ENCODE measurements at places on chromosomes 7 and 10.

- no peak for DNase-seq
Observed at GRCh38 chr7:6384327-6384726, 63.4 kb downstream of the DAGLB start.

DNA sequence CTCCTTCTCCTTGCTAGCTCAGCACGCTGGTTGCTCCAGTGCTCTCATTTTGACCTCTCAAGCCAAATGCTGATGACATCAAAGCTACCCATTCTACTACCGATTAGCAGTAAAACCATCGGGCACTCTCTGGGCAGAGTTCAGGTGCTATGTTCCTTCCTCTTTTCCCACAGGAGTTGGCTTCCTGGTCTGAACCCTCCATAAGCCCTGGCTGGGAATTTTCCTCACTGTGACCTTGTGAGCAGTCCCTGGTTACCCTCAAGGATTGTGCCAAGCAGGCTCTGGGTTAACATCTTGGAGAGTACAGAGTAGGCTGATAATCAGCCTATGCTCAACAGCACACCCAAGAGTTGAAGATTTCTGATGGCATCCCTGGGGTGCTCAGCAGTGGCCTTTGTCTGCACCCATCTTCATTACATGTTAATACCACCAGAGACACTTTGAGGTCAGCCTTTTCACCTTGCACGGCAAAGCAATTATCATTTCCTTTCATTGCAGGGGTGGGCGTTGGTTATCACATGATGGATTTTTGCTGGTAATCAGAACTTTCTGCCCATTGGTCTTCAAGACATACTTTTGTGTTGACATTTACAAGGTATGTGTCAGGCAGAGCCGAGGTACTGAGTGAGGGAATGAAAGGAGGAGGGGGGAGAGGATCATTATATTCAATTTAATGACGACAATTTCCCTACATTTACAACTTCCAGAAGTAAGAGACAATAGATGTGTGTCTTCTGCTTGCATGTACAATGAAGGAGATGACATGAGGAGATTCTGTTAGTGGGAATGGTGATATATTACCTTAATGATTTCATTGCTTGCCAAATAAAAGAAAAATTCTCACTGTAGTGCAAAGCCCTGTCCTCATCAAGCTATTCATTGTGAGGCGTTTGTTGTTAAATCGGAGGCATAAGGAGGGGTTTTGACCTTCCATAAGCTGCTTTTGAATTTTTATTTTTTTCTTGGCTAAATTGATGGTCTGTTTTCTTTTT lies 452.0 kb downstream of the LRMDA start:
- DNase-seq = no peak

GRCh38 chr7:55573234-55573900 lies 1.1 kb upstream of the VOPP1 start:
- DNase-seq = no peak

DNA sequence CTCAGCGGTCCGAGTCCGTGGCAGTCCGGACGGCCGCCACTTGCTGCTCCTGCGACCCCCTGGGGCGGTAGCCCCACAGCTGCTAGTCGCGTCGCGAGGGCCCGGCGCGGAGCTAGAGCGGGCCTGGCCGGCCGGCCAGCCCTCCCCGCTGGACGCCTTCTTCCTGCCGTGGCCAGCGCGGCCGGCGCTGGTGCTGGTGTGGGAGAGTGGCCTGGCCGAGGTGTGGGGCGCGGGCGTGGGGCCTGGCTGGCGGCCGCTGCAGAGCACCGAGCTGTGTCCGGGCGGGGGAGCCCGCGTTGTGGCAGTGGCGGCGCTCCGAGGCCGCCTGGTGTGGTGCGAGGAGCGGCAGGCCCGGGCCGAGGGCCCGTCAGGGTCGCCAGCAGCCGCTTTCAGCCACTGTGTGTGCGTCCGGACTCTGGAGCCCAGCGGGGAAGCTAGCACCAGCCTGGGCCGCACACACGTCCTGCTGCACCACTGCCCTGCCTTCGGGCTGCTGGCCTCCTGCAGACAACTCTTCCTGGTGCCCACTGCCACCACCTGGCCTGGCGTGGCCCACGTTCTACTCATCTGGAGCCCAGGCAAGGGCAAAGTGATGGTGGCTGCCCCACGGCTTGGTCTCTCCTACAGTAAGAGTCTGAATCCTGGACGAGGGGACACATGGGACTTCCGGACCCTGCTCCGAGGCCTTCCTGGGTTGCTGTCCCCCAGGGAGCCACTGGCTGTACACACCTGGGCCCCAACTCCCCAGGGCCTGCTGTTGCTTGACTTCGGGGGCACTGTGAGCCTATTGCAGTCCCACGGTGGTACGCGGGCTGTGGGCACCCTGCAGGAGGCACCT lies 631 bp downstream of the HPS6 start:
- DNase-seq = no peak

- DNase-seq = no peak
Observed at GRCh38 chr7:126079151-126079550, 1149.5 kb upstream of the POT1 start.

DNA sequence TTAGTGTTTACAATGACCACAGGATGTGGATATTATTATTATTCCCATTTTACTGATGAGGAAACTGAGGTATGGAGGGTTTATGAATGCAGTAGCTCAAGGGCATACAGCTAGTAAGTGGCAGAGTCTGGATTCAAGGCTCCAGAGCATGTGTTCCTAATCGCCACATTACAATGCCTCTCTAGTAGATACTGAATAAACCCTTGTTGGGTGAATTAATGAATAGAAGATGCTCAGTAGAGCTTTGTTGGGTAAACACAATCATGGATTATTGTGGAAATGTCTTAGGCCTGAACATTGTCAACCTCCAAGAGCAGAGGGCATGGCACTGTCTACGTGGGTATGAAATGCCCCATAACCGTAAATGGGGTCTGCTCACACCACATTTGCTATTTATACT lies 545.3 kb downstream of the LRMDA start:
- no peak for DNase-seq

GRCh38 chr7:74430961-74431466 lies 22.7 kb upstream of the GTF2IRD1 start:
- no peak for DNase-seq

GRCh38 chr10:105743343-105744056 lies 1102.4 kb downstream of the SORCS3 start:
- DNase-seq = no peak

GRCh38 chr7:85851571-85852193 lies 664.8 kb upstream of the SEMA3D start:
- no peak for DNase-seq

- no peak for DNase-seq
Observed at GRCh38 chr10:90138844-90139243, 437.5 kb downstream of the KIF20B start.

DNA sequence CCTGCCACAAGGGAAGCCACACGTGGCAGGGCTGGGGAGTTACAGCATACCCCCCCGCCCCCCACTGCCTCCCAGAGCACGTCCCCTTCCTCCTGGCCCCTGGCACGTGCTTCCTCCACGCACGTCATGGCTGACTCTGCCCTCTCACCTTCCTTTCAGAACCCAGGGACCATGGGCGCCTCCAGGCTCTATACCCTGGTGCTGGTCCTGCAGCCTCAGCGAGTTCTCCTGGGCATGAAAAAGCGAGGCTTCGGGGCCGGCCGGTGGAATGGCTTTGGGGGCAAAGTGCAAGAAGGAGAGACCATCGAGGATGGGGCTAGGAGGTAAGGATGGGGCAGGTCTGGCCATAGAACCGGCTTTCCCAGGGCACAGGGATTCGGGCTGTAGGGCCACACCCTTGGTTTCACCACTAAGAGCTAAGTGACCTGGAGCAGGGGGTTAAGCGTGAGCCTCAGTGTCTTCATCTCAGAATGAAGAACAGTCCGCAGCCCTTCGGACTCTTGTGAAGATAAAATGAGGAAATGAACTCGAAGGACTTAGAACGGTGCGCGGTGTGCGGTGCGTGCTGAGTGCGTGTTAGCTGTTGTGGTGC lies 2.5 kb downstream of the NUDT1 start:
- no peak for DNase-seq

DNA sequence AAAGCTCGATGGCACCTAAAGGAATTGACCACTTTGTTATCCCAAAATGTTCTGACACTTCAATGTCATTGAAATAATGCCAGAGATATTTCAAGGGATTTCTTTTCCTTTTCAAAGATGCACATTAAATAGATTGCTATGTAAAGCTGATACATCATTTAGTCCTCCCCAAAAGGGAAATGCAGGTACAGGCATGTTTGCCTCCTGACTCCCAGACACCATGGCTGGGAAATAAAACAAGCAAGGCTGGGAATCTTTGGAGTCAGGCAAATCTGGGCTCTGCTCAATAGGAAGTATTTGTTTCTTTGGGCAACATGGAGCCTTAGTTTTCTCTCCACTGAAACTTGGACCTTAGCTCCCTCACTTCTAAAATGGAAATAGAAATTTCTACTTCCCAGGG lies 230.8 kb upstream of the LRRTM3 start:
- no peak for DNase-seq

DNA sequence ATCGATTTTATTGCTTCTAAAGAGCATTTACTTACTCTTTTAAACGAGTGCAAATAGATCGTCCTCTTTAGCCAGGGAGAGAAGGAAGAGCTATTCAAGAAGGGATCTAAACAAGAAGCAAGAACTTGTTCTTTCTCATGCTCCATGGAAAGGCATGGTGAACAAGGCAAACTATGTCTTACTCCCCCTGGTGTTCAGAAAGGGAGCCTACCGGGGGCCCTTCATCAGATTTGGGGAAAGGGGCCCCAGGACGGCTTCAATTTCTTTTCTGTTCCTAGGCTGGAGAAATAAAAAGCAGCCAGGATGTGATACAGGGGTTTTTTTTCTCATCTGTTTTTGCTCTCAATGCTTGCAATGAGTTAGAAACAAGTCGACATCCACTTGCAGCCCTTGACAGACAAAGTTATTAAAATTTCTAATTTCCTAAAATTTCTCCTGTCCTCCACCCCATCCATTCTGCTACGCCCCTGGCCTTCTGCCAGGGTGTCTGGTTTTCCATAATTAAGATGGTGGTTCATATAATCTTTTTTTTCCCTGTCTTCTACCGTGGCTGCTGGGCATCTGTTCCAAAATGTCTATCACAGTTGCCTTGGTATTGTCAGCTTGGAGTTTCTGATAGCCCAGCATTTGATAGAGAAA lies 214.4 kb downstream of the CREB5 start:
- no peak for DNase-seq

All from esophagus muscularis mucosa (tissue), 4 donors.